ENCODE measurements at places on chromosomes 4 and X.

DNA sequence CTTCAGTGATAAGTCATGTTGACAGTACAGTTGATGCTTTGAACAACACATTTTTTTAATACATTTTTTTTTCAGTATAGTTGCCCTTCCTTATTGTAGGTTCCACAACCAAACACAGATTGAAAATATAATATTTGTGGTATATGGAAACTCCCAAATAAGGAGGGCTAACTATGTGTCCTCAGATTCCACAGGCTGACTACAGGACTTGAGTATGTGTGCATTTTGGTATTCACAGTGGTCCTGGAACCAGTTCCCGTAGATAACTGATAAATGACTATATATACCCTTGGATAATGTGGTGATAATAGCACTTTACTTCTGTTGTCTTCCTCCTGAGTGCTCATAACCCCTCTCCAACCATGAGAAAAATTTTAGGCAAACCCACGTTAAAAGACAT lies 111.6 kb upstream of the NUDT6 start:
- no peak for DNase-seq

- no peak for DNase-seq
Measured at GRCh38 chr4:30860978-30861377, 140.8 kb downstream of the PCDH7 start.

DNA sequence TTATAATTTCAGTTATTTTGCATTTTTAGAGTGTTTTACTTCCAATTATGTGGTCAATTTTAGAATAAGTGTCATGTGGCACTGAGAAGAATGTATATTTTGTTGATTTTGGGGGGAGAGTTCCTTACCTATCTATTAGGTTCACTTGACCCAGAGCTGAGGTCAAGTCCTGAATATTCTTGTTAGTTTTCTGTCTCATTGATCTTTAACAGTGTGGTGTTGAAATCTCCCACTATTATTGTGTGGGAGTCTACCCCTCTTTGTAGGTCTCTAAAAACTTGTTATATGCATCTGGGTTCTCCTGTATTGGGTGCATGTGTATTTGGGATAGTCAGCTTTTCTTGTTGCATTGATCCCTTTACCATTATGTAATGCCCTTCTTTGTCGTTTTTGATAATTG lies 127.0 kb upstream of the ZDHHC15 start:
- no peak for DNase-seq

GRCh38 chr4:153209410-153209809 lies 5.2 kb downstream of the TRIM2 start:
- no peak for DNase-seq

- DNase-seq: no peak
Measured at GRCh38 chrX:19670854-19671620, 155.7 kb upstream of the MAP3K15 start.

GRCh38 chr4:54940996-54941865 lies 184.2 kb downstream of the KDR start:
- DNase-seq: no peak

DNA sequence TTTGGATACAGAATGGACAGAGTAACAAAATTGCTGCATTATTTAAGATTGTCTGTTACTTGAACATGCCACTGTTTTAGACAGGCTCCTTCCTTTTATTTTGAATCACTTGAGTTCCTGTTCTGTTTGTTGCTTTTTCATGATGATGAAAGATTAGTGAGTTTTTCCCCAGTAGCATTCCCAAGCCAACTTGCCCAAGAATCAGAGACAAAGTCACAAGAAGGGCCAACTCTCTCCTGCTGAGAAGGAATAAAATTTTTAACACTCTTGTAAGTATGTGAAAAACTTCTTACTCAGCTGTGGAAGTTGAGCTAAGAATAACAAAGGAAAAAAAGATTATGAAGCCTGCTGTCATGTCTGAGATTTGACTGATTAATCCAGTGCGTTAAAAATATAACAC lies 104.2 kb downstream of the KLHL8 start:
- no peak for DNase-seq

DNA sequence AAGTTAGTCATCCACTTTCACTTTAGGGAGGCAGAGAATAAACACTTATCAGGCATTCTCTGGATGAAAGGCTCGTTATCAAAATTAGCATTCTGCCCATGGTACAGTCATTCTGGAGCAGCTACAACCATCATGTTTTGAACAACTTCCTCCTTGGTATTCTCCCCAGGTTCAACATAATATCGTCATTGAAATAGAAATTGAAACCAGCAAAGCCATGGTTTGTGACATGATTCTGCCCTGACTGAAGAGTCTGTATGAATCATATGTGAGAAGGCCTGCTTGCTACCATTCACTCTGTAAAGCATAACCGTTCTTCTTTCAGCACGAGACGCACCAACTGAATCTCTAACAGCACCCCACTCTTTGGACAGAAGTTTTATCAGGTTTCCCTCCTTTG lies 127.5 kb upstream of the RADX start:
- DNase-seq: peak; percentile 80

DNA sequence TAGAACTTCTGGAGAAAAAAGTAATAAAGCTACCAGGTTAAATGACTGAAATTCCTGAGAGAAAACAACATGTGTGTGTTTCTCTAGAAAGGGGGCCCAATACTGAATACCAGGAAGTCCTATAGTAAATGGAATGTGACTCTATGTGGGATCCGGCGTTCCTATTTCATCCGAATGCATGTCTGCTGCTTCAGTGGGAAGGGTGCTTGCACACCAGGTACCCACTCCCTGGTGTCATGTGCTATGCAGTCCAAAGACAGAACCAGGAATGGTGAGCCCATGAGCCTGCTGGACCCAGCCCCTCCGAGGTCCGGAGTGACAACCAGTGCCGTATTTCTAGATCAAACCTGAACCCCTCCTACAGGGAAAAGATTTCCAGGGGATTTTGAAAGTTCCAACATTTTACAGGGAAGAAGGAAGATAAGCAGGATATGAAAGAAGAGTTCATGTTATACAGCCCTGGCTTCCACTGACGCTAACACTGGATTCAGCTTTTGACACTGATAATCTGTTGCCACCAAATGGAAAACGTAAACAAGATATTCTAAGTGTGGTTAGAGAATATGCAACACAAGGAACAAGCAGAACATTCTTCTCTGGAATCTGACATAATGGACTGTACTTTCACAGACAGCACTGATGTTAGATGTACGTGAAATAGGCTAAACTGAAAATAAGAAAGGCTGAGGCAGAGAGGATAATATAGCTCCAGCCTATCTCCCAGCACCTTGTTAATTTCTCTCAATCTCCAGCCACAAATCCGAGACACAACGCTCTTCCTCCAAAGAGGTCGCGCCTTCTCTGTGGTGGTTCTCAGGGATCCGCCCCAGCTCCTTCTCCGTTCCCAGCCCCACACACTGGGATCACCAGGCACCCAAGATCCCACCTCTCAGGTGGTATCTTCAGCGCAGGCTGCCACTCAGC lies 725 bp upstream of the CXCL1 start:
- no peak for DNase-seq

DNA sequence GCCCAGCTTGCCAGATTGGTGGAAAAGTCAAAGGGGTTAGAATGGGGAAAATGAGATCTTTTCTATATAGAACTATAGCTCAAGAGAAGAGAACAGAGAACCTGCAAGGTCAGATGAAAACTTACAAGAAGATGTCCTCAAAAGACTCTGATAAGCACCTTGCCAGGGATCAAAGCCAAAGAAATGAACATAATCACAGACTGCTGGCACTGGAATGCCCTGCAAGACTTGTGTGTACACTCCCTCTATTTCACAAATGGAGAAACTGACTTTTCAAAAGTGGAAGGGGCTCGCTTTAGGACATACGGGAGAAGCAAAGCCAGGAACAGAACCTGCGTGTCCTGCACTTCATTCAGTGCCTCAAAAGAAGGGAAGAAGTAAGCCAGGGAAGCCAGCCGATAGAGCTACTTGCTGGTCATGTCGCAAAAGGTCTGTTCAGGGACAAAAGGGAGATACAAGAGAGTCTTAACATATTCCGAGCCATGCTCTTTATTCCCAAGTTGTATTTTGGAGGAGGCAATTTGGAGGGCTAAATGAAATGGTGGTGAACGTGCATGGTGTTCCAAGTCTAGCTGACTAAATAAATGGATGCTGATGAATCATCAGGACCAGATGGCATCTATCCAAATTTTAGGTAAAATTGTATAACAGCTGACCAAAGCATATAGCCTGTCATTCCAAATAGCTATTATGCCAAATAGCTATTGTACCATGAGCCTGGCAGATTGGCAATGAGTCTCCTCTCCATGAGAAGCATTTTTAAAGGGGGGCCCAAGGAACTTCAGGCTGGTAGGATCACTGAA lies 175.6 kb upstream of the GPC4 start:
- no peak for DNase-seq

DNA sequence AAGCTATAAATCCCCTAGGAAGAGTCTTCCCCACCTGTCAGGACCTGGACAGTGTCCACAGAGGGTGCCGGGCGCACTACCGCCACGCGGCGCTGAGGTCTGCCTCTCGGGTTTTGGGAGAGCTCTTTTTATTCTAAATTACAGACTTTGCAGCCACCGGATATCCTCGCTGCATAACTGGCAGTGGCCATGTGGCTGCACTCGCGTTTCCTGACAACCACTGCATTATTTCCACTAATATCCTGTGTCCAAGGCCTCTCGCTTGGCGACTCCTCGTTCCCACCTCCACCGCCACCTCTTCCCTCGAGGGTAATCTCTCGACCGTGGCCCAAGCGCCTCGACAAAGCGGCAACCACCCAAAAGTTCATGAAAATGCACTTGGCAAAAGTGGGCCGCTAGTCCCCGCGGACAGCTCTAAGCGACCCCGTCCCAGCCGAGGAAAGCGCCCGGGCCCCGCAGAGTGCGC lies 512 bp upstream of the TMEM131L start:
- DNase-seq: peak; percentile 50

GRCh38 chr4:139559089-139559479 lies 3.1 kb upstream of the SETD7 start:
- DNase-seq: no peak

GRCh38 chr4:81040012-81040659 lies 9.6 kb downstream of the BMP3 start:
- DNase-seq: peak; percentile 30

GRCh38 chr4:186684889-186685309 lies 38.8 kb downstream of the FAT1 start:
- no peak for DNase-seq

GRCh38 chrX:70444946-70445656 lies 466 bp downstream of the DLG3 start:
- DNase-seq: no peak

- no peak for DNase-seq
Measured at GRCh38 chr4:84875636-84876371, 90.7 kb downstream of the WDFY3 start.

GRCh38 chrX:22325096-22325495 lies 52.4 kb downstream of the CBLL2 start:
- DNase-seq: peak; percentile 2

GRCh38 chrX:69019073-69019890 lies 146.0 kb downstream of the PJA1 start:
- no peak for DNase-seq

- no peak for DNase-seq
Measured at GRCh38 chr4:157616741-157617472, 396.4 kb downstream of the GRIA2 start.

GRCh38 chrX:95056901-95057300 lies 1382.9 kb downstream of the FAM133A start:
- DNase-seq: no peak

DNA sequence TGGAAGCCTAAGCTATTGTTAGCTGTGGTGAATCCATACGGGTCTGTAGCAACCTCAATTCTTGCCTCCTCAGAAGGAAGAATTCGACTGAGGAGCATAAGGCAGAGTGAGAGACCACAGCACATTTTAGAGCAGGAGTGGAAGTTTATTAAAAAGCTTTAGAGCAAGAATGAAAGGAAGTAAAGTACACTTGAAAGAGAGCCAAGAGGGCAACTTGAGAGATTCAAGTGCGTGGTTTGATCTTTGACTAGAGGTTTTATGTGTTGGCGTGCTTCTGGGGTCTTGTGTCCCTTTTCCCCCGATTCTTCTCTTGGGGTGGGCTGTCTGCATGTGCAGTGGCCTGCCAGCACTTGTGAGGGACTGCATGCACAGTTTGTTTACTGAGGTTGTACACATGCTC lies 880.6 kb upstream of the INTU start:
- DNase-seq: no peak
